Activated T-helper 1 cell treated with anti-CD3 and anti-CD28 coated beads, Interleukin-12 subunit alpha, Interleukin-12 subunit beta, Interleukin-2, Interleukin-4 antibody, amounts not matched to agents 30 ng/mL and 10 ng/mL and 1 ng/mL, durations not matched to agents 14 hours and 24 hours and 36 hours (primary cell): ENCODE measurements at places on chromosomes 16 and 17. TPM values are rescaled to one million over a fixed set of nuclear protein-coding genes. Genes with fewer than 3 reads are reported as not detected.

DNA sequence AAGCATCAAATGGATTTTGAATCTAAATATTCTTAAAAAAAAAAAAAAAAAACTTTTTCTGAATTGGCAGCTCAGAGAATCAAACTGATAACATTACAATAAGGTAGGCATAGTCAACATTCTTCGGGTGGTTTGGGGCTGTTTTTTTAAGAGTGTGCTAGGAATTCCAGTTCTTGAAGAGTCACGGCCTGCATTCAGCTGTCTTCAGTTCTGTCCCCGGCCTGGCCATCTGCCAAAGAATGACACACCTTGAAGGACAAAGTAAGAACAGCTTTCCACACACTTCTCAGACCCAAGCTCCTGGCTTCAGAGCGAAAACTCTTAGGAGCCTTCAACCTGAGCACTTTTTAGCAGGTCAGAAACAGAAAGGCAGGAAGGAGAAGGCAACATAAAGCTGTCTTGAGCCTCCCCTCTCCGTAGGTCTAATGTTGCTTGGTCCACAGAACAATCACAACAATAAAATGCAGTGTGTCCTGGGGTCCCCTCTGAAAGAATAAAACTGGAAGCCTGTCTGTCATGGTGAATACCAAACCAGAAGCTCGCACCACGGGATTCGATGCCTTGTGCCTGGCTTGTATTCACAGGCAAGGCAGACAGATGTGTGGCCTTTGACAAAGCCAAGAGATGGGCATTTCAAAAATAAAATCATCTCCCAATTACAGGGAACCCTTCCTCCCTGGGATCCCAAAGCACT lies 524.4 kb upstream of the ZFHX3 start:
- DNase-seq: no peak
- no peaks in the 10 kb centered on the region for H3K36me3 ChIP-seq
- H3K27me3 ChIP-seq: no peaks in the 10 kb centered on the region
- no peak overlapping the region for H3K27ac ChIP-seq
- no peaks in the 10 kb centered on the region for H3K4me1 ChIP-seq

- H3K4me3 ChIP-seq: no peak overlapping the region
- H3K36me3 ChIP-seq: no peaks in the 10 kb centered on the region
- no peaks in the 10 kb centered on the region for H3K4me1 ChIP-seq
- DNase-seq: no peak
These were observed 70.9 kb downstream of the LITAF start for GRCh38 chr16:11515540-11516430.

Gene AOC3
- 1.9 and 3.7 TPM in 2 replicates for total RNA-seq

- H3K27ac ChIP-seq: no peak overlapping the region
- DNase-seq: no peak
- H3K36me3 ChIP-seq: peaks cover 58% of the 10 kb centered on the region
- H3K4me3 ChIP-seq: no peak overlapping the region
- H3K27me3 ChIP-seq: no peaks in the 10 kb centered on the region
These were observed 10.9 kb downstream of the ZNF200 start for GRCh38 chr16:3223913-3224515.

- peak; percentile 34 for DNase-seq
- H3K27me3 ChIP-seq: no peaks in the 10 kb centered on the region
- H3K27ac ChIP-seq: peak overlapping the region; percentile 40
- peaks cover 73% of the 10 kb centered on the region for H3K4me1 ChIP-seq
- H3K36me3 ChIP-seq: peaks cover 47% of the 10 kb centered on the region
These were observed 37.4 kb downstream of the CLEC16A start for GRCh38 chr16:10981697-10982216.
